ENCODE measurements at places on chromosomes 1 and 21. TPM values are rescaled to one million over a fixed set of nuclear protein-coding genes. Genes with fewer than 3 reads are reported as not detected.
A peak's percentile ranks its signal among the peaks of the same experiment; 100 is the strongest.

DNA sequence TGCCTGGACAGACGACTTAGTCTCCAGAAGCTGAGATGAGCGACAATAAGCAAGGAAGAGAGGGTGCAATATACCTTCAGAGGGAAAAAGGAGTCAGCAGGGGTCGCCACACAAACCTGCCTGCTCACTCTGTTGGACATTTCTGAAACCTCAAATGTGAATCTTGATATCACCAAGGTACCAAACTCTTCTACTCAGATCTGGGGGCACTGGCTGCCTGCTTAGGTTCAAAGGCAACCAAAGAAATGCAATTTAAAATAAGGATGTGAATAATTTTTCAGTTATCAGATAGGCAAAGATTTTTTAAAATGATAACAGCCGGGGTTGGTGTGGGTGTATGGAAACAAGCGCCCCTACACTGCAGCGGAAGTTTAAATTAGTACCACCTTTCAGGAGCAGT, 164.2 kb downstream of the HIVEP3 start:
- peak; percentile 44 for DNase-seq

LENEP gene
- total RNA-seq = 0.66 TPM

GRCh38 chr1:151728151-151729054, 7.1 kb downstream of the RIIAD1 start:
- no peak for DNase-seq

TSPEAR gene
- not detected for total RNA-seq

- no peak for DNase-seq
Measured at GRCh38 chr1:150472601-150473200, 14.5 kb upstream of the TARS2 start.

- DNase-seq = no peak
Measured at GRCh38 chr1:98881901-98882300, 122.8 kb downstream of the PLPPR5 start.

LGR6 gene
- 0.14 TPM for total RNA-seq

DNA sequence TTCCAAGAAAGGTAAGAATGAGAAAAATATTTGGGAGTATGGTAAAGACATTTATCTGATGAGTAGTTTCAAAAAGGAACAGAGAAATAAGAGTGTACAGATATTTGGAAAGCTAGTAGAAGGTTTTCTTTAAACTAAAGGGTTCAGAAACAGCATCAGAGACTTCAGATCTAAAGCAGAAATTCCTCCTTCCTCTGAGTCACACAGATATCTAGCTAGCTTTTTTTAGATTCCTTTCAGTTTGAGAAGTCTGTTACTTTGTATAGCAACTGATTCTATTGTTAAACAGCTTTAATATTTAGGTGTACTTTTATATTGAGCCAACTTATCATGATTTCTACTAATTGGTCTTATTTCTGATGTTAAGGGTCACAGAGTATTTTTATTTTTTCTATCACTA, 4.7 kb downstream of the AMY2B start:
- no peak for DNase-seq

- no peak for DNase-seq
Measured at GRCh38 chr1:193525917-193526710, 339.7 kb upstream of the B3GALT2 start.

GRCh38 chr1:45013551-45014209, 1.6 kb downstream of the UROD start:
- DNase-seq = no peak
